Activated naive CD4-positive, alpha-beta T cell treated with anti-CD3 and anti-CD28 coated beads for 36 hours (primary cell): ENCODE measurements at places on chromosomes 6 and 20. TPM values are rescaled to one million over a fixed set of nuclear protein-coding genes. Genes with fewer than 3 reads are reported as not detected.
A peak's percentile ranks its signal among the peaks of the same experiment; 100 is the strongest.

The EBF4 gene
- total RNA-seq, result 3.2 TPM

DNA sequence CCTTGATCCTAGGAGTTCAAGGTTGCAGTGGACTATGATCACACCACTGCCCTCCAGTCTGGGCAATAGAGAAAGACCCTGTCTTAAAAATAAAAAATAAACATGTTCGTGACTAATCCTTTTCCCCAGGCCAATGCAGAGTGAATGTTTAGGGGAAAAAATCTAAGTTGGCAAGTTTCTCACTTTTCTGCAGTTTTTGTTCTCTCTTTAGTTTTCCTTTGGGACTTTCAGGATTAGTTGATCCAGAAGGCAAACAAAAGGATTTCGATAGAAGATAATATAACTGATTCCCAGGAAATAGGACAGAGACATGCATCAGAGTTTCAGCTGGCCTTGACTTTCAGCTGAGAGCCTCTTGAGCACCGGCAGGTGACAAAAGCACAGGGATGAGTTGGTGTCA is 53.3 kb downstream of the SOD2 start:
- no peak for DNase-seq

GRCh38 chr20:52425253-52425652 is 233.7 kb upstream of the ZFP64 start:
- no peak for DNase-seq

GRCh38 chr20:17226410-17227218 is at the start of gene PCSK2:
TSS of gene PCSK2 (plus strand) at chr20:17227040. CDS start at chr20:17227306, 266 bp downstream.
- peak; percentile 5 for DNase-seq

GRCh38 chr6:15689586-15690482 is 27.0 kb upstream of the DTNBP1 start:
- DNase-seq, result no peak
